ENCODE measurements at places on chromosomes 16 and 17.

- DNase-seq: no peak
Measured at GRCh38 chr16:75207831-75208230, 870 bp upstream of the CTRB2 start.

DNA sequence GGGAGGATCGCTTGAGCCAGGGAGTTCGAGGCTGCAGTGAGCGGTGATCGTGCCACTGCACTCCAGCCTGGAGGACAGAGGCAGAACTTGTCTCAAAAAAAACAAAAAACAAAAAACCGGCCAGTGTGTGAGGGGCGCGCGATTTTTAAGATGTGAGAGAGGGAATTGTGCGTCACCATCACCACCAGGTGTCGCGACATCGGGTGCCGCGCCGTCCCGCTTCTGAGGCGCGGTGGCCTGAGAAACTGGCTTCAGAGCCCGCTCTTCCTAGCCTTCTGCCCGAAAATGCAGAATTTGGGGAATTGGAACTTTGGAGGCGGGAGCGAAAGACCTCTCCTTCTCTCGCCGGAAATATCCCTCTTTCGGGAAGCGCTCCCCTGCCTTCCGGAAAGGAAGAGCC, 524.8 kb downstream of the KCNJ18 start:
- DNase-seq: no peak

DNA sequence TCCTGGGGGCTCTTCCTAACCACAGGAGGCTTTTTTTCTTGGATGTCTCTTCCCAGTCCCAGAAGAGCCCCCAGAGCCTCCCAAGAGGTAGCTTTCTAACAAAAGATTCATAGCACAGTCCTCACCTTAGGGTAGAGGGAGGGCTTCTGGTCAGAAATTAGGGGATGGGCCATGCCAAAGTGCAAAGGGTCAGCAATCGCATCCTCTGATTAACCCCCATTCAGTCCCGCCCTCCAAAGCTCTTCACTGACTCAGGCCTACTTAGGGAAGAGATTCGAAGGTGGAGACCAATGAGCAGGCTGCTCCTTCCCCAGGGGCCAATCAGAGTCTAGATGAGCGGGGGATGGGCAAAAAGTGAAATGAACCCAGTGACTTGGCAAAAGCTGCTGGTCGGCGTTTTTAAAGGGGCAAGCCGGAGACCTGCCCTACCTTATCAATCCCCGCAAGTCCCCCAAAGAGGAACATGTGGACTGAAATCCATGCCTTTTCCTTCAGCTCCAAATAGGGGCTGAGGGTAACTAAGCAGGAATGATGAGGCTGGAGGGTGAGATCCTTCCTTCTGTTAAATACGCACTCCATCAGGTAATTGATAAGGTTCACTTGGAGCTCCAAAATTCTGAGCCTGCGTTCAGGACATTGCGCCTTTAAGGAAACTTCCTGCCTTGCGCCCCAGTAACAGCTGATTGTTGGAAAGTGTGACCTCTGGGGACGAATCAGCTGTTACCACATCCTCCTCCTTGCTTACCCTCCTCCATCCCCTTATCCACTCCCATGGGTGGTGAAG, 6.9 kb upstream of the TLCD2 start:
- peak; percentile 85 for DNase-seq

- no peak for DNase-seq
Measured at GRCh38 chr16:89829630-89830437, 1.6 kb downstream of the SPIRE2 start.

- no peak for DNase-seq
Measured at GRCh38 chr17:35154196-35155165, 6.9 kb downstream of the UNC45B start.

DNA sequence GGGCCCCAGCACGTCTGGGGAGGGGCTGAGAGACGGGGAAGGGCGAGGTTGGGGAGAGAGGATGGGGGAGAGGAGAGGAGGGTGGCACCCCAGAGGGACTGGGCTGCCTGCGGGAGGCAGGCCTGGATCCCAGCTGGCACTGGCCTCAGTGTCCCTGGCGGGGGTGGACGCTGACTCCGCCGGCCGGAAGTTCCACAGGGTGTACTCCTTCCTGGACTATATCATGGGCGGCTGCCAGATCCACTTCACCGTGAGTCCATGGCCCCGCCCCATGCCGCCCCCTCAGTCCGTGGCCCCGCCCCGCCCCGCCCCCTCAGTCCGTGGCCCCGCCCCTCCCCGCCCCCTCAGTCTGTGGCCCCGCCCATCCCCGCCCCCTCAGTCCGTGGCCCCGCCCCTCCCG, 11.3 kb downstream of the CPNE7 start:
- no peak for DNase-seq

GRCh38 chr17:8939496-8940334, 25.8 kb downstream of the PIK3R5 start:
- no peak for DNase-seq

- no peak for DNase-seq
Measured at GRCh38 chr16:11946433-11946832, 4.6 kb upstream of the NPIPB2 start.

GRCh38 chr16:2081201-2082084, 33.7 kb downstream of the TSC2 start:
- no peak for DNase-seq

DNA sequence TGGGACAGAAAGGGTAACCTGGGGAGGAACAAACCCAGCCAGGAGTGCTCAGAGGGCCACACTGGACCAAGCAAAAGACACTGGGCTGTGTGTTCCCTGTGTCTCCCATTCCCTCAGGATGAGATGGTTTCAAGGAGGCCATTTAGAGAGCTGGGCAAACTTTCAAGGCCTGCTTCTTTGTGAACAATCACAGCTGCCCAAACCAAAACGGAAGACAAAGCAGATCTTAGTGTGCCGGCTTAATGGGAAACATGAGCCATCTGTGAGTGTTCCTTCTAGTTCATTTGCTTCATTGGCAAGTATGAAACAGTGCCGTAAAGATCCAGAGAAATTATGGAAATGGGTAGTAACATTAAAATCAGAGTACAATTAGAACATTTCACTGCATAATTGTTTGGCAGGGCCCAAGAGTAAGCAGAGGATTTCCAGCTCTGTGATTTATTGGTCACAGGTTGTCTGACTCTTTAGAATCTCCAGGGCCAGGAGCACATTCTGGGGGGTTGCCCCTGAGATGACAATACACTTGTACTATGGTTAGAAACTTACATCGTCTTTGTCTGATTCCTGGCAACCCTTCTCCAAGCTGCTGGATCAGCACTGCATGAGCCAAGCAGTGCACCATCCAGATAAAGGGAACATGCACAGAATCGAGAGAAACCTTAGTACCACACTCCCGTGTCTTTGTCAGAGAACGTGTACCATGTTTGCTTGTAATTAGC, 412.1 kb downstream of the RBFOX1 start:
- no peak for DNase-seq

- no peak for DNase-seq
Measured at GRCh38 chr17:17516941-17517720, 20.9 kb upstream of the RASD1 start.

- no peak for DNase-seq
Measured at GRCh38 chr16:50917950-50918703, 176.2 kb downstream of the CYLD start.

- DNase-seq: no peak
Measured at GRCh38 chr17:6079155-6079888, 9.1 kb downstream of the WSCD1 start.

DNA sequence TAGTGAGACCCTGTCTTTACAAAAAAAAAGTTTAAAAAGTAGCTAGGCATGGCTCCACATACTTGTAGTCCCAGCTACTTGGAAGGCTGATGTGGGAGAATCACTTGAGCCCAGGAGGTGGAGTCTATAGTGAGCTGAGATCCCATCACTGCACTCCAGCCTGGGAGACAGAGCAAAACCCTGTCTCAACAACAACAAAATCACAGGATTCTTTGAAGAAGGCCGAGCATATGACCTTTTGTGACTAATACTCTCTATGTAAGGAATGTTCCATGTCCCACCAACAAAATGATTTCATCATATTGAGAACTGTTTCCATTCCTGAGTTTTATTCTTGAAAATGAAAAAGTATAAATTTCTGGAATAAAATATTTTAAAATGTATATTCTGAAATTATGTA, 58.9 kb upstream of the EFCAB3 start:
- no peak for DNase-seq

- DNase-seq: no peak
Measured at GRCh38 chr17:39235555-39236449, 10.1 kb upstream of the STAC2 start.

DNA sequence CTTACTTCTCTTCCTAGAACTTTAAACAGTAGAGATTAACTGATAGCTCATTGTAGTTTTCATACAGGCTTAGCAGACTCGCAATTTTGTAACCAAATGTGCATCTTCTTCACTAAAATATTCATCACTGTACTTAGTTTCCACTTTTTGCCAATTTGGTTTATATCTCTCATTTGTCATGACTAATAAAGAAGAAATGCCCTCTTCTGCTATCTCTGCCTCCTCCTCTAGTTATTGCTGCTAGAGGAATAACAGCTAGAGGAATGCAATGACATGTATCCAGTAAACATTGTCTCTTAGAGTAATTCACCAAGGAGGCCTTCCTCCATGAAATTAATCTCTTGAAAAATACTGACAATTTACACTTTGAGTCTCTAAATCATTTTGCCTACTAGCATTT, 115.5 kb upstream of the COX10 start:
- no peak for DNase-seq
